CD8-positive, alpha-beta memory T cell (primary cell): ENCODE measurements at places on chromosomes 3 and 15.

- no peak for DNase-seq
These were observed 15.1 kb downstream of the GRIP2 start for GRCh38 chr3:14524920-14525660.

GRCh38 chr3:73687106-73688004 is 62.6 kb upstream of the PDZRN3 start:
- no peak for DNase-seq

- no peak for DNase-seq
These were observed 26.3 kb upstream of the DYNC1LI1 start for GRCh38 chr3:32596909-32597369.

DNA sequence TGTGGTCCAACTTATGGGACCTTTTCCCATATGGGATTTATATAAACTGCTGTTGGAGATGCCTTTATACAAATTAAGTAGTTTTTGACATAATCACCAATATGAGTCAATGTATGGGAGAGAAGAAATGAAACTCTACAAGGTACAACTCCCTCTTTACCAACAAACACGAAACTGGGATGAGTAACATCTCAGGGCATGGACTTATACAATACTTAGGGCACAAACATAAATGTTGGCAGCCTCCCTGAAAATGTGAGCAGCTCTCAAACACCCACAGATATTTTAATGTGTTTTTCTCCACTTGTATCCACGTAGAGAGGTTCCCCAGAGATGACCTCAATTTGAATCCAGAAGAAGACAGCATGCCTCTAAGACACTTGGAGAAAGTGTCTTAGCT is 161.6 kb downstream of the MAGI1 start:
- no peak for DNase-seq

GRCh38 chr15:31237043-31237324 is 89.7 kb upstream of the KLF13 start:
- DNase-seq = no peak

- DNase-seq = no peak
These were observed 43.8 kb downstream of the RAB6B start for GRCh38 chr3:133851931-133852330.
